ENCODE measurements at places on chromosomes 3 and 15.

DNA sequence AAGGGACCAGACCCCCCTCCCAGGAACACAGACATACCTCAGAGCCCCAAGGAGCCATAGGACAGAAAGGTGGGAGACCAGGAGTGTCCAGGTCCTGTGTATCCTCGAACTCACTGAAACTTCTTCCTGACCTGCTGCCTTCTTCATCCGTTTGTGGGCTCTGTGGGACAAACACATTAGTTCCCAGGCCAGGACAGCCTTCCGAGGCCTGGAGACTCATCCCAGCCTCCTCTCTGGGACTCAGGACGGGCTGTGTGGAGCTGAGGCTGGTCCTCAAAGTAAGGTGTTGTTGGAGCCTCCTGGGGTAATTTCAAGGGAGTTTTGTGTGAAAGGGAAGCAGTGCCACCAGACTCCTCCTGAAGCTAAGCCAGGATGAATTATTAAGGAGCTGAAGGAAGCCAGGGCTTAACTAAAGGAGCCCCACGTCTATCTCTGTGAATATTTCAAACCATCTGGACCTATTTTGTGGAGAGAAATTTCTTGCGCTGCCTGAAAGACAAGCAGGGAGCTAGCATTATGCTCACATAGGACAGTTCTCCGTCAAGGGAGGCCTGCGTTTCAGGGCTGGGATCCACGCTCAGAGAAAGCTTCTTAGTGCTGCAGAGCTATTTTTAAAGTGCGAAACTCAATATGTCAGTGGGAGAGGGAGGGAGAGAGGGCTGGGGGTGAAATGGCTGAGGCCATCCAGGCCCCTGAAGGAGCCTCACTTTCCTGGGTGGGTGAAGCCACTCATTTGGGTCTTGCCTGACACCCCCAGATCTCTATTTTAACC lies 29.8 kb upstream of the PLA2G4E start:
- DNase-seq: no peak

DNA sequence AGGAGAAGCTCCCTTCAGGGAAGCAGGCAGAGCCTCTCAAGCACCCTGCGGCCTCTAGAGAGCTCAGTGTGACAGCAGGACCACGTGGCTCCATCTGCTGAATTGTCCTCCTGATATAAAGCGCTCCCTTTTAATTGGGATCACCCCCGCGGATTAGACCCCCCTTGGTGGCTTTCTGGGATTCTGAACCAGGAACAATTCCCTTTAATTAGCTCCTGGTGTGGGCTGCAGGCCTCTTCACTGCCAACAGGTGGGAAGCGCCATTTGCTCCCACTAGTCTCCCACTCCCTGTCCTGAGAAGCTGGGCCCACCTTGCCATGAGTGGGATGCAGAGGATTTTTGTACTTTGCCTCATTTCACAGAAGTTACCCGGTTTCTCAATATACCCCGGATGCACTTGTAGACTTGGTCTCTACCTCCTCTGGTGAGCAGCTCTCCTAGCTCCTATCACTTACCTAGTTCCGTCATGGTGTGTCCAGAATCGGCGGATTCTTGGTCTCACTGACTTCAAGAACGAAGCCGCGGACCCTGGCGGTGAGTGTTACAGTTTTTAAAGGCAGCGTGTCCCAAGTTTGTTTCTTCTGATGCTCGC lies 592 bp downstream of the PGPEP1L start:
- no peak for DNase-seq

DNA sequence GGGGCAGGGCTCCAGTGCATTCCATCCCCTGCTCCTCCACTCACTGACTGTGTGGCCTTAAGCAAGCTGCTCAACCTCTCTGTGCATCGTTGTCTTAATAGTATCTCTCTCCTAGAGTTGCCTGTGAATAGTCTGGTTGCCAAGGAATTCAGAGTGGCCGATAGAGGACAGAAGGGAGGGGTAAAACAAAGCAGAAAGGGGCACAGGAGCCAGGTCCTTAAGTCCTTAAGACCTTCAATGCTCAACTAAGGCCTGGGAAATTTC lies 13.7 kb upstream of the CYP11A1 start:
- DNase-seq: no peak

DNA sequence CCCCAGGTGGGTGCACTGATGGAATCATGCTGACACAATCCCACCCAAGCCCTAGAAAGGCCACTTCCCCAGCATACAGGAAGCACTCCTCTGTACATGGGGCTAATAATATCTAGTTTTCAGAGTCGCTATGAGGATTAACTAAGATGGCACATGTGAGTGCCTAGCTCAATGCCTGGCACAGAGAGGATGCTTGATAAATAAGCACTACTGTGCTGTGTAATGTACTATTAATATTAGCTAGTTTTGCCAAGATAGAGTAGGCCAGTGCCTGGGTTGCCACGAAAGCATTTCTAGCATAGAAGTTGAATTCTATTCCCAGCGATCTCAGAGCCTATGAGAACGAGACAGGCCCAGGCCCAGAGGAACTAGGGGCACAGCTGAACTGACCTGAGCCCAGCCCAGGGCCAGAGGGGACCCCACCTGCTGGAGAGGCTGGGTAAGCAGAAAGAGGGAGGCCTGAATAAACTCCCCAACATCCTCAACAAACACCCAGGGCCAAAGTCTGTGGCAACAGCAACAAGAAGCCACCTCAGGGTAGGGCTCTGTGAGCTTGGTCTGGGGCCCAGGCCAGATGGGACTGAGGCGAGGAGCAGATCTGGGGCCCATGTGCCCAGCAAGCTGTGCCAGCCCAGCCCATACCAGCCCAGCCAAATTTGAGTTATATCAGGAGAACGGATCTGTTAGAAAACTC lies 7.6 kb upstream of the SEMA7A start:
- no peak for DNase-seq

- DNase-seq: no peak
Measured at GRCh38 chr15:71071529-71071928, 43.7 kb upstream of the THSD4 start.

DNA sequence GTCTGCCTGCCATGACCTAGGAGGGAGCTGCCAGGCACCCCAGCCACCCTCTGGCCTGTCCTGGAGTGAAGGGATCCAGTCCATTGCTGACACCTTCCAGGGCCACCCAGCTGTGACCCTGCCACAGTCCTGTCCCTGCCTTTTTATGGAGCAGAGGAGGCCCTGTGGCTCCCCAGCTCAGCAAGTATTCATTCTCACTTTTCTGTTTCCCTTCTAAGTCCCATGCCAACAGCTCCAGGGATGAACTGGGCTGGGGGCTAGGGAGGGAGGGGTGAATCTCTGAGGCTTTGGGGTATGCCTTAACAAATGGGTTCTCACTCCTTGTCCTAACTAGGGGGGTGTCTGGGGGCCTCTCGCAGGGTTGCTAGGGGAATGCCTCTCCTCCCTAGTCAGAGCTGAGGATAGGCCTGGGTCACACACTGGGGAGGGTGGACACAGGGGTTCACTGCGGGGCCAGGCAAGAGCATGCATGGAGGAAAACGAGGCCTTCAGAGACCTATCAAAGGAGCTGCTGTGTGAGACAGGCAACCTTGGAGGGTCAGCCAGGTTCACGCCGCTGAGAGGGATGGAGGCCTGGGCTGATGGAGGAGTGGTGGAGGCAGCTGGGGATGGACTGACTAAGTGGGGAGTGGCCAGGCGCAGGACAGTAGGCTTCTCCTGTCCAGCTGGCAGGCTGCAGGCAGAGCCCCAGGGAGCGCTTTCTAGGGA lies 31.8 kb downstream of the EPHB3 start:
- DNase-seq: no peak

GRCh38 chr15:83404121-83404520 lies 43.0 kb upstream of the SH3GL3 start:
- no peak for DNase-seq

- no peak for DNase-seq
Measured at GRCh38 chr3:157300981-157301663, 135.5 kb upstream of the PTX3 start.

DNA sequence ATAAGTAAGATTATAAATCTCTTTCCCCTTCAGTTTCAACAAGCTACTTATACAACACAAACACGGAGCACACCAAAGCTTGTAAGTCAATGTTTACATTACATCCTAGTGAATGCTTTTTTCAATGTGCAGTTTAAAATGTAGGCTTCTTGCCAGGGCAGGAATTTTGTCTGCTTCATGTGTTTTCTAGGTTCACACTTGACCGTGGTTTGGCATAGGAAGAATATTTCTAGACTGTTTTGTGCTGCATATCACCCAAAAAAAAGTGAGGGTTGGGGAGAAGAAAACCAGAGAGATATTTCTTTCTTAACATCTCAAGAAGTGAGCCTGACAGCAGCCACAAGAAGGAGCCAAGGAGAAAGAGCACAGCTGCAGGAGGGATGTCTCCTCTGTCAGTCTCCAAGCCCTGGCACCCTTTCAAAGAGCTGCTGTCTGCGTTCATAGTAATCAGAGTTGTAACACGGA lies 255.8 kb downstream of the MEIS2 start:
- no peak for DNase-seq

- DNase-seq: no peak
Measured at GRCh38 chr3:62153231-62153630, 220.1 kb downstream of the FEZF2 start.

GRCh38 chr15:74837482-74838136 lies 5.3 kb downstream of the ULK3 start:
- DNase-seq: no peak

GRCh38 chr3:30356866-30357753 lies 249.3 kb upstream of the TGFBR2 start:
- DNase-seq: no peak

DNA sequence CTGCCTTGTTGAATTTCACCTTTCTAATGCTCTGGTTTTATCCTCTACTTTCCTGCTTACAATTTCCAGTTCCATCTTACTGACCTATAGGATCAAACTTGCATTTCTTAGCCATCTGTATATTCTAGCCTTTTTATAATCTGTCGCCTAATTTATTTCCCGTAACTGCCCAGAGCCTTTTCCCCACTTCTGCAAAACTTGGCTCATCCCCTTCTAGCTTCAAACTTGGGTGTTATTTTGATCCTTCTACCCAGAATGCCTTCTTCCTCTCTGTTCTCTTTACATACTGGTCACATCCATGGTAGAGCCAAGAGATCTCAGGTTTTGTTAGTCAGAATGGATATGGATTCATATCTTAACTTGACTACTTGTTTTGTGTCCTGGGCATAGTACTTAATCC lies 2.6 kb downstream of the SACM1L start:
- DNase-seq: no peak

DNA sequence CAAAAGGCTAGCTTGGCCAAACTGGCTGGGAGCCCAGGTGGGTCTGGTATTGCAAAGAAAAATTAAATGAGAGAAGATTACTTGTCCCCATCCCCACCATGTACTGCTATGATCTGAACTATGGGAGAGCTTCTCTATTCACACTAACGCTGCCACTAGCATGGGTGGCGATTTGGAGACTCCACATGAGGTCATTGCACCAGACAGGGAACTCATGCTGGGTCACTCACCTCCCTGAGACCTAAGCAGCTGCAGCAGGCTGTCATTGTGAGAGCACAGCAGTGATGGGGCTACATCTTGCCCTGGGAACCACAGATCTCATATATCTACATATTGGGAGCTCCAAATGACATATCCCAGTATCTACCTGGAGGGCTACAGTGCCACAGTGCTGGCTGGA lies 36.3 kb upstream of the NECTIN3 start:
- DNase-seq: no peak

DNA sequence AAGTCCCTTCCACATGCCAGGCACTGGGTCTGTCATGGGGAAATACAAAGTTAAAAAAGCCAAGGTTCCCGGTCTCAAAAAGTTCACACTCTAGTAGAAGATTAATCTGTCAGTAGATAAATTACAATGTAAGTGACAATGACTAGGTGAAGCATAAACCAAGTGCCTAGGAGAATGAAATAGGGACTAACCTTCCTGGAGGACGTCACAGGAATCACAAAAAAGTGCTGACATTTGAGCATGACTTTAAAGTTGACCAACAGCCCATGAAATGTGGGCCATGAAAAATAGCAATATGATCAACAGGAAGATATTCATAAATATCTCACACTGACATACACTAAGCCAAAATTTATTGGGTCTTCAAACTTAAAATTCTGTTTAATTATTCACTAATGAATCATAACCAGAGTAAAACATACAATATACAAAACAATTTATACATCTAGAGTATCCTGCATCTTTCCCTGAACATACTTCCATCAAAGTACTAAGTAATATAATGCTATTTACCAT lies 20.0 kb downstream of the COPS2 start:
- DNase-seq: no peak

- peak; percentile 71 for DNase-seq
Measured at GRCh38 chr15:73926219-73927002, at the start of gene LOXL1. Gene LOXL1 (plus strand): TSS chr15:73926462. CDS start chr15:73926784, 322 bp downstream.

DNA sequence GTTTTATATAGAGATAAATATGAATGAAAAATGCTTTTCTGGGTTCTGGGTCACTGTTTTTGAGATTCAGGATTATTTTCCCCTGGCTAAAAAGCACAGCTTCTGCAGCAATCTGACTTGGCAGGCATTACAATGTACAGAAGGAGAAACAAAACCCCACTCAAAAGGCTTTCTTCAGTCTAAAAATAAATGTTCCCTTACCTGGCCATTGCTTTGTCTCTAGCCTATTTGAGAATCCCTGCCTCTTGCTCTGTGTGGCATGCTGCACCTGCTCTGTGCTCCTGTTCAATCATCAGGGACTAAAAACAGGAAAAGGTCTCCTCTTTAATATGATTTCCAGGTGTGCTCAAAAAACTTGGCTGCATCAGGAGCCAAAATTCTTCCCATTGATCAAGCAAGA lies 187.4 kb upstream of the STAC start:
- DNase-seq: no peak

- DNase-seq: no peak
Measured at GRCh38 chr15:68609629-68610028, 30.8 kb downstream of the CORO2B start.

GRCh38 chr3:127716384-127716783 lies 43.6 kb downstream of the ABTB1 start:
- DNase-seq: no peak

DNA sequence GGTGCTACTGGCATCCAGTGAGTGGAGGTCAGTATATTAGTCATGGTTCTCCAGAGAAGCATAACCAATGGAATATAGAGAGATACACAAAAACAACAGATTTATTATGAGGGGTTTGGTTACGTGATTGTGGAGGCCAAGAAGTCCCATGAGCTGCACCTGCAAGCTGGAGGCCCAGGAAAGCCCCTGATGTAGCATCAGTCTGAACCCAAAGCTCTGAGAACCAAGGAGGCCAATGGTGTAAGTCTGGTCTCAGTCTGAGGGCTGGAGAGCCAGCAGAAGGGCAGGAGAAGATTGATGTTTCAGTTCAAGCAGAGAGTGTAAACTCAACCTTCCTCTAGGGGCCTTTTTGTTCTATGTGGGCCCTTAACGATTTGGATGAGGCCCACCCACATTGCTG lies 144.1 kb downstream of the KLF13 start:
- no peak for DNase-seq

GRCh38 chr3:172181932-172182586 lies 142.7 kb downstream of the FNDC3B start:
- DNase-seq: no peak

DNA sequence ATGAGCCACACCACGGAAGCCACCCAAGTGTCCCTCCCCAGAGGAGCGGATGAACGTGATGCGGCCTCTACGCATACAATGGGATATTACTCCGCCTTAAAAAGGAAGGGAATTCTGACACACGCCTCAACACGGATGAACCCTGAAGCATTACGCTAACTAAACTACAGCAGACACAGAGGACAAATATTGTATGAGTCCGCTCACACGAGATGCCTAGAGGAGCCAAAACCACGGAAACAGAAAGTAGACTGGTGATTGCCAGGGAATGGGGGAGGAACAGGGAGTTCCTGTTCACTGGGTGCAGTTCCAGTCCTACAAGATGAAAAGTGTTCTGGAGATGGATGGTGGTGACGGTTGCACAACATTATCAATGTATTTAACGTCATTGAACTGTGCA lies 32.7 kb downstream of the SRGAP3 start:
- peak; percentile 53 for DNase-seq

GRCh38 chr15:55221090-55222011 lies 24.6 kb upstream of the RSL24D1 start:
- DNase-seq: peak; percentile 85

Data from GM04503 (cell line).